ENCODE measurements at places on chromosomes 6 and 20. TPM values are rescaled to one million over a fixed set of nuclear protein-coding genes. Genes with fewer than 3 reads are reported as not detected.

GRCh38 chr6:82205930-82206392 lies 41.6 kb downstream of the IBTK start:
- H3K27ac ChIP-seq, result peak overlapping the region; percentile 40
- H3K27me3 ChIP-seq, result no peaks in the 10 kb centered on the region
- H3K36me3 ChIP-seq, result peaks cover 89% of the 10 kb centered on the region
- H3K4me3 ChIP-seq, result no peak overlapping the region

DNA sequence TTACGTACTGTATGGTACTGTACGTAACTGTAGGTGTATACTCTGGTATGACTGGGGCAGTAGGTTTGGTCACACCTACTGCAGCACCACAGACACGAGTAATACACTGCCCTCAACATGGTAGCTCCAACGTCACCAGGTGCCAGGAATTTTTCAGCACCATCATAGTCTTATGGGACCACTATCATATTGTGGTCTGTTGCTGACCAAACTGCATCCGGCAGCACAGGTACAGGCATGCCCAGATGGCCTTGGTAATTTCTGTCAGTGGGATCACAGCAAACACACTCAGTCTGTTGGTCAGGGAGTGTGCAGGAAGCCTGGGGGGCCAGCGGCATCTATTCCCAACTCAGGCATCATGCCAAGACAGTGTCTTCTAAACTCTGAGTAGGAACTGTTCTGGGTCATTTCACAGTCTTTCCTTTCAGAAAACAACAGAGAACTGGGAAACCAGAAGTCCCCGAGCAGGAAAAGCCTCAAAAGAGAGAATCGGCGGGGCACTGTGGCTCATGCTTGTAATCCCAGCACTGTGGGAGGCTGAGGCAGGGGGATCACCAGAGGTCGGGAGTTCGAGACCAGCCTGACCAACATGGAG lies 5.8 kb downstream of the YTHDF1 start:
- no peaks in the 10 kb centered on the region for H3K27me3 ChIP-seq
- peaks cover 90% of the 10 kb centered on the region for H3K36me3 ChIP-seq
- H3K4me3 ChIP-seq, result no peak overlapping the region

DNA sequence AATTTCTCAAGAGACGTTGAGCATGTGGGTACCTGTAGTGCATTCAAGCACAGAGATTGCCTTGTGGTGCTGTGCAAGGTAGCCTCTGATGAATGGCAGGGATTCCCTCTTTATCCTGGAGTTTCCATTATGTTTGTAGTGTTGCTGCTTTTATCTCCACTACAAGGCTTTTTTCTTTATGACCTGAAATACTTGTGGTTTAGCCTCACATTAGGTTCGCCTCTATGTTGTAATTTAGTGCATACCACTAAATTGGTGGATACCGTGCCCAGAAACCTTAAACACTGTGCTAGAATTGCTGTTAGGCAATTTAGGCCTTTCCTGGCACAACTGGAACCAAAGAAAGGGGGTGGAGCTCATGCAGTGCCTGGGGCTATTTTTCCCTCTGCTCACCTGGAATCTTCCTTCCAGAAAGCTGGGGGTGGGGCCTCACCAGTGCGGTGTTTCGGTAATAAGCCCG lies 76.8 kb downstream of the NCOA7 start:
- no peak for DNase-seq
- peaks cover 22% of the 10 kb centered on the region for H3K4me1 ChIP-seq
- no peaks in the 10 kb centered on the region for H3K36me3 ChIP-seq
- no peak overlapping the region for H3K4me3 ChIP-seq
- H3K27ac ChIP-seq, result no peak overlapping the region

DNA sequence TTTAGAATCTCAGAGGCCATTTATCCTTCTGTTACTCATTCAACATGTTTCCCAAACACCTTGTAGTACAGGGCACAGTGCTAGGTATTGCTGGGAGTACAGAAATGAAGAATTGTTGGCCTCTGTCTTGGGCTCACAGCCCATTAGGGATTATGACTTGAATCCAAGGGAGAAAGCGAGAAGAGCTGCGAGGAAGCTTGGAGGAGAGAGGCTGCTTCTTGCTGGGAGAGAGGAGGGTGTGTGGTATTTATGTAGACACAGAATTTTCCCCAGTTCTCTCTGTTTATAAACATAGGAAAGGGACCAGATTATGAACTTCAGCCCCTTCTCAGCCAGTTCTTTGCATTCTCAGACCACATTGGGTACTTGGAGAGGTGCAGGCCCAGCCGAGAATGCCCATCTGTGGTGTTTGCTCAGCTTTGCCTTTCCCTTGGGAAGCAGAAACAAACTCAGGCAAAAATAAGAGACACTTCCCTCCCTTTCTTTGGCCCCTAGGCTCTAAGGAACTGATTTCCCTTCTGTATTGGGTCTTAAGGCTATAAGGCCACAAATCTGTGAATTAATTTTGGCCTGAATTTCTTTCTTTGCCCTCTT lies 17.9 kb downstream of the CHMP4B start:
- H3K4me1 ChIP-seq, result peaks cover 99% of the 10 kb centered on the region
- peak overlapping the region; percentile 2 for H3K27ac ChIP-seq
- no peak overlapping the region for H3K4me3 ChIP-seq

- peak; percentile 11 for DNase-seq
- H3K27me3 ChIP-seq, result no peaks in the 10 kb centered on the region
- no peaks in the 10 kb centered on the region for H3K36me3 ChIP-seq
- H3K4me3 ChIP-seq, result peak overlapping the region; percentile 71
Measured at GRCh38 chr6:119077643-119078375, 655 bp downstream of the FAM184A start.

GRCh38 chr6:163900570-163900969 lies 486.1 kb downstream of the QKI start:
- H3K27me3 ChIP-seq, result no peaks in the 10 kb centered on the region
- no peak for DNase-seq
- H3K4me3 ChIP-seq, result no peak overlapping the region

DNA sequence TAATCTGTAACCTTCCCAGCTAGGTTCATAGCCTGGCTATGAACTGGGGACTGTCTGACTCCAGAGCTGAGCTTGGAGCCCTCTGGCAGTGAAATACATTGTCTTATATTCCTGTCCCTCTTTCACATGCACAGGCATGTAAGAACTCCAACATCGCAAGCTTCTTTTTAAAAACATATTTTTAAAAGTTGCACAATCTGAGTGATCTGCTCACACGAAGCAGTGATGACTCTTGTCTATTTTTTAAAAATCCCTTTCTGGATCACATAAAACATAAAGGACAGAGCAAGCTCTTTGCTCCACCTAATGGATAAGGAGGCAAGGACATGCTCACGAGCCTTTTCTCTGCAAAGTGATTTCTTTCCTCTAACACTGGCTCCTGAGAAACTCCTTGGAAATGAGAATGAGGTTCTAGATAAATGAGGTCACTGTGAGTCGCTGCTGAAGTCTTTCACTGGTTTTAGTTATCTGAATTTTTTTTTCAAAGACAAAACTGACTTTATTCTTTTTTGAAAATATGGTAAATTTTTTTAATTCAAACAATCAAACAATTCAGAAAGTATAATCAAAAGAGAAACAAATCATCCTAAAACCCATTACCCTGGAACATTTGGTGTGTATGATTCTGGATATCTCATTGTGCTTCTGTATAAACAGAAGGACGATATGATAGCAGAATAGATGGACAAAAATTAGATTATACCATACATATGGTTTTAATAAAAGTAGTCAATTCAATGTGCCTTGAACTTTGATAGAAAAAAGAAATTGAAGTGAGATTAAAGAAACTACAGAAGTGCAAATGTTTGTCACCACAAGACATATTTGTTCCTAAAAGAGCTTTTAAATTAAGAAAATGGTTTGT lies 30.8 kb downstream of the IL20RA start:
- no peaks in the 10 kb centered on the region for H3K36me3 ChIP-seq
- peaks cover 41% of the 10 kb centered on the region for H3K27me3 ChIP-seq
- H3K27ac ChIP-seq, result no peak overlapping the region
- no peak for DNase-seq

DNA sequence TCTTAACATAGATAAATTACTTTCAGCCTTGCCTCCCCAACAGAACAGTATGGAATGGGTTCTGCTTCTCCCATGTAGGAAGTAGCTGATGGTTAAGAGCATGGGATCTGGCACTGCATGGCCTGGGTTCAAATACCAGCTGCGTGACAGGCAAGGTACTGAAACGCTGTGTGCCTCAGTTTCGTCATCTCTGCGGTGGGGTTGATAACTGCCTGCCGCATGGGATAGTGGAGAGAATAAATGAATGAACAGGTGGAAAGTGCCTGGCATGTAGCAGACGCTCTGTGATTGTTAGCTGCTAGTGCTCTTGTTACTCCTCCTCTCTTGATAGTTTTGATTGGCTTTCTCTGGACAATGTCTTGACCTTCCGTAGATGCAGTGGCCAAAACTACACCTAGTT lies 213.3 kb downstream of the ZDHHC14 start:
- peaks cover 3% of the 10 kb centered on the region for H3K4me1 ChIP-seq
- H3K27me3 ChIP-seq, result no peaks in the 10 kb centered on the region
- no peak overlapping the region for H3K27ac ChIP-seq
- no peak overlapping the region for H3K4me3 ChIP-seq
- no peak for DNase-seq

DNA sequence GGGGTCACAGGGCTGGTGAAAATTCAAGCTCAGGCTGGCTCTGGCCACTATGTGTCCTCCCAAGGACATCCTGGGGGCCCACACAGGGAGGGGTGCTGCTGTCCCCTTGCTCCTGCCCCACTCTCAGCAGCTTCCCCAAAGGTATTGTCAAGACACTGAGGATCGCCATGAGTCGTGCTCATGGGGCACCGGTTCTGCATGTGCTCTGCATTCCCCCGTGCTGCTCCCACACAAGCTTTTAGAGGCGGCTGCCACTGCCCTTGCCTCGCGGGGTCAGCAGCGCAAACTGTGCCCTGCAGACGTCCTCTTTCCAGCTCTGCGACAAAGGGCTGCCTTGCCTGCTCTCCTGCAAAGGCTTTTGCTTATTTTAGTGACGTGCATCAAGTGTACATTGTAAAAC lies 179.8 kb downstream of the ERMARD start:
- DNase-seq, result no peak
- no peaks in the 10 kb centered on the region for H3K4me1 ChIP-seq
- no peak overlapping the region for H3K27ac ChIP-seq
- no peak overlapping the region for H3K4me3 ChIP-seq

DNA sequence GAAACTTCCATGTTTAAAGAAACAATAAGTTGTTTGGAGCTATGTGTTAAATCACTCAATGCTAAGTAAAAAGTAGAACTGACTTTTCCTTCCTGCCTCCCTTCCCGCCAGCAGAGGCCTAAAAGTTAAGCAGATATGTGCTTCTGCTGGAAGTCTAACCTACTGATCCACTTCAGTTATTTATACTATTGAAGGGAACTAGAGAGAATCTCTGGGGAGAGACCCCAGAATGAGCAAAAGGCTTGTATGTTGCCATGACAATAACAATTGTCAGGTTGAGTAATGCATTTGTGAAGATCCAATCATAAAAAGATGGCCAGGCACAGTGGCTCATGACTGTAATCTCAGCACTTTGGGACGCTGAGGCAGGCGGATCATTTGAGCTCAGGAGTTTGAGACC lies 24.7 kb downstream of the MGME1 start:
- no peaks in the 10 kb centered on the region for H3K27me3 ChIP-seq
- H3K4me3 ChIP-seq, result no peak overlapping the region
- no peaks in the 10 kb centered on the region for H3K4me1 ChIP-seq
- peaks cover 5% of the 10 kb centered on the region for H3K36me3 ChIP-seq
- no peak overlapping the region for H3K27ac ChIP-seq

DNA sequence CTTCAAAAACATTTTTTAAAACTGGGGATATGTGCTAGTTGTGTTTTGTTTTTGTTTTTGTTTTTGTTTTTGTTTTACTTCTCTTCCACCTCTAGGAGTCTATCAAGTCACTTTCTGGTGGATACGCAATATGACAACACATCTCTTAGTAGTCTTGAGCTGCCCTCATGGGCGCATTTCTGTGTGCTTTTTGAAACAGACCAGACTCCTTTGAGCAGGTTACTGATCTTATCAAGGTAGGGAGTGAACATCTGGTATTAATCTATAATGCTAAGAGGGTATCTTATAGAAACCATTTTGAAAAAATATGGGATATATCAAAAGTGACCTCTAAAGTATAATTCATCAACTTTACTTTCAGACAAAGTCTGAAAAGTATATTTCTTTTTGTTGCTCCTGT lies 56.2 kb downstream of the PKIB start:
- no peak overlapping the region for H3K27ac ChIP-seq
- H3K27me3 ChIP-seq, result no peaks in the 10 kb centered on the region
- H3K36me3 ChIP-seq, result no peaks in the 10 kb centered on the region
- DNase-seq, result no peak

DNA sequence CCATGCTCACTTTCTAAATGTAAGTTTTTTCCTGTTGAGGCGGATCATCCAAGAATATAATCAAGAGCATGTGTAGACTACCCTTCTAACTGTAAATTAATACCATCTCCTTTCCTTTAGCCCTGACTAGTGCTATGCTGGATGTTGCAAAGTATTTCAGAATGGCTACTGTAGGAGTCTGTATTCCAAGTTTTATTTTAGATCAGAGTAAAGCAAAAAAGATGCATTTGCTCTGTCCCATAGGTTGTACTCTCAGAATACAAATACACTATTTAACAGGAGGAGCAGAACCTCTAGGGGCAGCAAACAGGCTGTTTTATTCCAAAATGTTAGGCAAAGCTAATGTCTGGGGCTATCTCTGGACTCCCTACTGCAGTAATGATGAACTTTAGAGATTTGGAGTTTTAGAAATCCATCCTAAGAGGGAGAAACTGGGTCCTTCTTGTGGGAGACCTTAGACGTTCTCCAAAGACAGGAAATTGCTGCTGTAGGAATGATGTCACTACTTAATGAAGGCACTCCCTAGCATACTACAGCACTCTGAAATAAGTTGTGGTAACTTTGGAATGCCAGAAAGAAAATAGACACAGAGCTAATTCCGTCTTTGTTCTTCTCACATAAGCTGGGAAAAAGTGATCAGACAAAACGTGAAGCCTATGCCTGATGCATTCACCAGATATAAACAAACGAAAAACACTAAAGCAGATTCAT lies 392.4 kb upstream of the HS3ST5 start:
- H3K36me3 ChIP-seq, result no peaks in the 10 kb centered on the region
- H3K4me3 ChIP-seq, result no peak overlapping the region
- no peaks in the 10 kb centered on the region for H3K27me3 ChIP-seq
- H3K4me1 ChIP-seq, result no peaks in the 10 kb centered on the region
- H3K27ac ChIP-seq, result no peak overlapping the region

DNA sequence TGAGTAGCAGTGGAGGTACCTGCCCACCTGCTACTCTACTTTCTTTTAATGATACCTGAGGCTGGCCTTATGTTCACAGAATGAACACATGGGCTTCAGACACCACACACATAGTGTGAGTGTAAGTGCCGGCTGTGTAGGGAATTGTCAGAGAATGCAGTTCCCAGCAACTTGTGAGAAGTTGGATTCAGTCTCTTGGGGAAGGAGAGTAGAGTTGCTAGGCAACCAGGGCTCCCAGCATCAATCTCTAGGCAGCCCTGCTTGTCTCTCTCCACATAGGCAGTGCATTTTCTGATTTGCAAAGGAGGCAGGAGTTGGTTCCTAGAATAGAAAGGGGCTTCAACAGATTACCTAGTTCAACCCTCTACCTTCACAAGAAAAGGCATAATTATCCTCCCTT lies 74.1 kb downstream of the BFSP1 start:
- H3K36me3 ChIP-seq, result no peaks in the 10 kb centered on the region
- no peak overlapping the region for H3K4me3 ChIP-seq
- H3K27ac ChIP-seq, result no peak overlapping the region
- no peaks in the 10 kb centered on the region for H3K27me3 ChIP-seq
- DNase-seq, result no peak
- H3K4me1 ChIP-seq, result no peaks in the 10 kb centered on the region

- H3K27ac ChIP-seq, result no peak overlapping the region
- peaks cover 18% of the 10 kb centered on the region for H3K27me3 ChIP-seq
- H3K36me3 ChIP-seq, result no peaks in the 10 kb centered on the region
- no peak overlapping the region for H3K4me3 ChIP-seq
Measured at GRCh38 chr6:159100395-159101182, 55.8 kb upstream of the TAGAP start.

Gene TULP4
- total RNA-seq, result 125 TPM

Gene PNLDC1
- not detected for total RNA-seq

Gene MYB
- total RNA-seq, result not detected

Gene RBM24
- 166 TPM for total RNA-seq

Gene GRIK2
- total RNA-seq, result 1.1 TPM
